Stimulated activated CD8-positive, alpha-beta memory T cell treated with anti-CD3 and anti-CD28 coated beads, Interleukin-7, amount 100 ng/mL, for 1 hour (primary cell): ENCODE measurements at places on chromosomes 7 and 10.

GRCh38 chr10:35946556-35946955 lies 304.5 kb upstream of the FZD8 start:
- DNase-seq = no peak

DNA sequence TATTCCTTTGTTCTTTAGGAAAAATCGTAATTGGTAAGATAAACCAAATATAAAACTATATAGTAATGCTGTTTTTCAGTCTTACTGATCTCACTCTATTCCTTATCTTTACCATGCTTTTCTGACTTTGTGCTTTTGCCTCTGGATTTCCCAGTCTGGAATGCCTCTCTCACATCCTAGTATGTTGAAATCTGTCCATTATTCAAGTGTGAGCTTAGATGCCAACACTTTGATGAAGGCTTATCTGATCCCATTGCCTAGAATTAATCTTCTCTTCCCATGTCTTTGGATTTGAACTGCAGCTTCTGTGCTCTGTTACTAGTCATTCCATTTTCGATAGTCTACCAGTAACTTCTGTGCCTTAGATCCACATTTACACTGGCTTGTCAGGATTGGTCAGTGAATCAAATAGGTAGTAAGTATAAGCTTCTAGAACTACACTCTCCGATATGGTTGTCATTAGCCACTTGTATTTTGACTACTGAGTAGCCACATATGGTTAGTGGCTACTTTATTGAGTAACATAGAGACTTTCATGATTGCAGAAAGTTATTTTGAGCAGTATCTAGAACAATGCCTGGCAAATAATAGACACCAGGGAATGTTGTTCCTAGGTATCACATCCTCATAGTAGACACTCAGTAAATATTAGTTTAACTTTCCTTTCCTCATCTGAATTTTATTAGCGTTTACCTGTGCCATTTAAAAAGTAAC lies 92.9 kb downstream of the BMPR1A start:
- no peak for DNase-seq

DNA sequence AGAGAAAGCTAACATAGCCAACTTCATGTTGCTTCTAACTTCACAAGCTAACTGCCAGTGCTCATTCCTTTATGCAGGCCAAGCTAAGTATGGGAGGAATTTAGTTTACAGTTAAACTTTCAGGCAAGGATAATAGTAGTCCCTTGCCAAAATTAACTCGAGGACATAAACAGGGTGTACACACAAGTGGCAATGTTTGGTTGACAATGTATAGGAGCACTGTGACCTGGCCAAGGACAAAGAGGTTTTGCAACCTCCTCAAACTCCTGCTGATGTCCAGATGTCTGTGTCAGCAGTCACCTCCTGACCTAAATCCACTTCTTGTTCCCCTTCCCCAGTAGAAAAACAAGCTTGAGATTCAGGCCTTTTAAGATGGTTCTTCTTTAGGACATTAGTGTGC lies 494.6 kb upstream of the KLF6 start:
- DNase-seq = no peak

- DNase-seq = no peak
These were observed 276.9 kb downstream of the CSTF2T start for GRCh38 chr10:51422311-51423120.

- no peak for DNase-seq
These were observed 454.5 kb downstream of the DNAJB6 start for GRCh38 chr7:157791261-157791660.

DNA sequence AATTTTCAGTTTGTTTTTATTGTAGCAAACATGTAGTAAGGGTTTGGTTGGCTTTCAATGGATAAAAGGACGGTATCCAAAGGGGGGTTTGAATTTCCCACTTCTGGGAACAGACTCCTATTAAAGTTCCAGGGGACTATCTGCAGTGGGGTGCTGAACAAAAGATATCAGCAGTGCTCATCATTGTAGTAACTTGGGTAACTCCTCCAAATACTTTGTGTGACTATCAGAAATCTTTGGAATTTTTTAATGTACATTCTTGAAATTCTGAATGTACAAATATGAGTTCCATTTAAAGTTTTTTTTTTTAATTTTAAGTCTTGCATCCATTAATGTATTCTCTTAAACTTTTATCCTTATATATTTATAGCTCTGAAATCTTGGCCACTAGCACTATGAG lies 42.1 kb downstream of the CYP51A1 start:
- DNase-seq = no peak

DNA sequence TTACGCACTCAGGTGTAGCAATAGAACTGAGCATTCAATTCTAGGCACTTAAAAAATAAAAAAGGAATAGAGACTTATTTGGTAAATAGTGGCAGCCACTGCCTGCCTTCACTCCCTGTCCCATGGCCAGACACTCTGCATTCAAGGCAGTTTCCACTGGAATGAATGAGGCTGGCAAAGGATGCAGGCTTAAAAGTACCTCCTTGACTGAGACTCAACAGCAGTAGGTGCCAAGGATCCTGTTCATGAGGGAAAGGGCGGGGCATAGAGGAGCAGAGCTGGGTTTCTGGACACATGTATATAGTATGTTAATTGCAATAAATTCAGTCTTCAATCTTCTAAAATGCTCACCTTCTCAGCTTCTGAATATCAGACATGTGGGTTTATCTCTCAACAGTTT lies 242.6 kb downstream of the PHF14 start:
- DNase-seq = no peak

GRCh38 chr10:77604941-77605351 lies 32.7 kb downstream of the KCNMA1 start:
- no peak for DNase-seq

GRCh38 chr7:107274506-107274905 lies 105.7 kb downstream of the HBP1 start:
- DNase-seq = no peak

- no peak for DNase-seq
These were observed 252.6 kb upstream of the INHBA start for GRCh38 chr7:41955451-41955850.

- no peak for DNase-seq
These were observed 203.2 kb upstream of the PPP2R2D start for GRCh38 chr10:131697476-131698128.

GRCh38 chr7:74235518-74236268 lies 18.5 kb downstream of the RFC2 start:
- no peak for DNase-seq

DNA sequence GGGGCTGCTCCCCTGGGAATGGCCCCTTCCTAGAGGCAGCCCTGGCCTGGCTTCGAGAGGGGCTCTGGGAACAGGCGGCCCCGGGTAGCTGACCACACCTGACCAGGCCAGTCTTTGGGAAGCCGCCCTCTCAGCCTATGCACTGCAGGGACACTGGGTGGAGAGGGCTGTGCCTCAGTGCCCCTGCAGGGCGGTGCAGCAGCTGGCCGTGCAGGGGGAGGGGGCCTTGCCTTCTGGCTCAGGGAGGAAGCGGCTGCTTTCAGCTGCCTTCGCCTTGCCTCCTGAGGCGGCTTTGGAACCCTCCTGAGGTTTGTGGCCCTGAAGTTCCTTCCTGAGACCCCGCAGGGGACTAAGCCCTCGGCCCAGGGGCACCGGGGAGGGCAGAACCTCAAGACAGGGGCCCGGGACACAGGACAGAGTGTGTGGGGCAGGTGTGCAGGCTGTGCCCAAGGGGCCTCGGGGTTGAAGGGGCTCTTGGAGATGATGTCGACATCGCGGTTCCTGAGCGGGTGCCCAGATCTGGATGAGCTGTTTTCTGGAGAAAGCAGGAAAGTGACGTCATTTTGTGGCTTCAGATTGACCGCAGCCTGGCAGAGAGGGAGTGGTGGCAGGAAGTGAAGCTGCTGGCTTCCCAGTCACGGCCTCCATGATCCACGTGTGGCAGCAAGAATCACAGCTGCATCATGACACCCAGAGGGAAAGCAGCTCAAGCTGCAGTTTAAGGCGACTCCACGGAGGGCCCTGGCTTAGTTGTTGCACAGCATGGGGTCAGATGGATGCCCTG lies 17.7 kb downstream of the ADAM8 start:
- DNase-seq = peak; percentile 65

- DNase-seq = no peak
These were observed 406.1 kb downstream of the MDFIC start for GRCh38 chr7:115328018-115328417.

DNA sequence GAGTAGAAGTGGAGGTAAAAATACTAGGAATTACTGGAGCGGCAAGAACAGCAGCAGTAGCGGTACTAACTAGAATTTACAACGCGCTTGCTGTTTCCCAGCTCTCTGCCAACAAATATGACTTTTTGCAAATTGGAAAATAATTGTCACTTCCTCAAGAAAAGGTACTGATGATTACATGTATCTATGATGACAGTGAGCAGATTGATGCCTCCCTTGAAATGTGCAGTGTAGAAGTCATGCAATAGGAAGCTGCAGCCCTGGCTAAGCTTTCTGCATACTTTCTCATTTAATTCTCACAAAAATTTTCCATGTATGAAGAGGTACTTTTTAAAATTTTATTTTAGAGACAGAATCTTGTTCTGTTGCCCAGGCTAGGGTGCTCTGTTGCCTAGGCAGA lies 49.9 kb downstream of the ANK3 start:
- no peak for DNase-seq

DNA sequence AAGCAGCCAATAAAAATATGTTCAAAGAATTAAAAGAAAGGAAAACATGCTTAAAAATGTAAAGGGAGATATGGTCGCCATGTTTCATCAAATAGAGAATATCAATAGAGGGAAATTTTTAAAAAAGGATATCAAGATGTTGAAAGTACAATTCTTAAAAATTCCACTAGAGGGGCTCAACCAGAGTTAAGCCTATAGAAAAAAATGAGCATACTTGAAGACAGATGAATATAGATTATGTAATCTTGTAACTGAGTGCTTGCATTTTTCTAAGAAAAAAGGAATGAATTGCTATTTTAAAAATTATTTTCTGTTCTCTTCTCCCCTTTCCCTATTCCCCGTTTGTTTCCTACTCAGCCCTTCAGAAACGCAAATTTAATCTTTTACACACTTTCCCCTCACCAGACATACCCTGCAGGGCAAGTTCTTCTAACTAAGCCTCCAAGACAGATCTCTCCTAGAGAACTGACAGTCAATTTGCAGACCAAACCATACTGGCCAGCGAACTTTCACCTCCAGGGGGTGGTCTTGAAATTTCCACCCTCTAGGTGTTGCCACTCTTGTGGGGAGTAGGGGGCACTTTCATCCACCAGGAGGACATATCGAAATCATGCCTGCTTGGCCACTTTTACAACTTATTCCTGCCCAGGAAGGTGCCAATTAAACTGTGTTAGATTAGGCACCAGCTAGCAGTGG lies 67.7 kb downstream of the NSUN6 start:
- DNase-seq = no peak

GRCh38 chr10:73859428-73859783 lies 14.9 kb downstream of the CAMK2G start:
- no peak for DNase-seq

DNA sequence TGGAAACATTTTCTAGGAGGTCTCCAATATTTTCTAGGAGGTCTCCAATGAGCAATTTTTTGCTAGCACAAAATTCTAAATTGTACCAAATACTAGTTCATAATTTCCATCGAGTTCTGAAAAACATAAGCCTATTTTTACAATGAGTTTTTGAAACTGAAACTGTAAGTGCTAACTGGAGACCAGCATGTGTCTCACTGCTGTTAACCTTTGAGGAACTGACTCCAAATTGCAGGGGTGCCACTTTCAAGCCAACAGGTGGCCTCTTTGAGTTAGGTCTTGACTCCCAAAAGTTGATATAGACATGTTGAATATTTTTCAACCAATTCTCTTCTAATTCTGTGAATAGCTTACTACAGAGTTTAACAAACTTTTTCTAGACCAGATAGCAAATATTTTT lies 58.8 kb downstream of the CAV1 start:
- no peak for DNase-seq

DNA sequence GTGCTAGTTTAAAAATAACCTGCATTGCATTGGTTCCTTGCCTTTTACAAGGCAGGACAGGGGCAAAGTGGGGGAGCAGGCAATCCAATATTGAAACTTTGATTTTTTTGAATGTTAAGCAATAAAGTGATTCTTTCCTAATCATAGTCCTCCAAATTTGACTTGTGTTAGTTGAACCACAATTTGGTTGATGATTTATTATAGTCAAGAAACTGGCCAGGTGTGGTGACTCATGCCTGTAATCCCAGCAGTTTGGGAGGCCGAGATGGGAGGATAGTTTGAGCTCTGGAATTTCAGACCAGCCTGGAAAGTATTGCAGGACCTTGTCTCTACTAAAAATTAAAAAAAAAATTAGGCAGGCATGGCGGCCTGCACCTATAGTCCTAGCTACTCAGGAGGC lies 27.9 kb upstream of the ABLIM1 start:
- no peak for DNase-seq

DNA sequence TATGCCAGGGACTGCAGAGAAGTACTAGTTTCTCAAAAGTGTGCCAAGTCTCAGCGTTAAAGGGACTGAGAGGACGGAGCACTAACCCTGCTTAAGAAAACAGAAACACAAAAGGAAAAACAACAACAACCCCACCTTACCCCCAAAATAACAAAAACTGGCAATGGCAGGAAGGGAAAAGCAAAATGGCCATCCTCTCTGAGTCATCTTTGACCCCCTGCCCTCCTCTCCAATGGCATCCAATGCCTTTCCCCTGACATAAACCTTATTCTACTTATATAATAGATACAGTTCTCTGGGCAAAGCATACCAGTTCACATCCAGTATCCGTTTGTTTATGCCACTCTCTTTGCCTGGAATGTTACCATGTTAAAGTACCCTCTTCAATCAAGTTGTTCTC lies 1.6 kb downstream of the POLR1F start:
- DNase-seq = no peak

GRCh38 chr7:43625980-43626379 lies 43.1 kb downstream of the STK17A start:
- DNase-seq = no peak
